ENCODE measurements at places on chromosomes 12 and 14.
A peak's percentile ranks its signal among the peaks of the same experiment; 100 is the strongest.

DNA sequence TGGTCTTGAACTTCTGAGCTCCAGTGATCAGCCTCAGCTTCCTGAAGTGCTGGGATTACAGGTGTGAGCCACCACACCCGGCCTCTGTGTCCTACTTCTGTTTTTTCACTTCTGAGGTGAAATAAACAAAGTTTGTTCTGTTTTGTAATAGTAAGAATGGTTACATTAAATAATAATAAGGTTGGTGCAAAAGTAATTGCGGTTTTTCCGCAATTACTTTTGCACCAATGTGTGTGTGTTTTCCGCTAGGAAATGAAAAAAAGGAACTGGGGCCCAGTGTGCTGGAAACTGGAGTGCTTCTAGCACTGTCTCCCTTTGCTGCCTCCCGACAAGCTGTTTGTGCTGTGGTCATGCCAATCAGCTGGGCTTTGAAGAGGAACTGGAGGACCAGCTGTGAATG lies 140.9 kb downstream of the NTS start:
- DNase-seq: no peak

- no peak for DNase-seq
Observed at GRCh38 chr12:7101047-7101693, 7.8 kb downstream of the C1RL start.

GRCh38 chr12:115950959-115951358 lies 326.5 kb downstream of the MED13L start:
- no peak for DNase-seq

- DNase-seq: no peak
Observed at GRCh38 chr12:10361622-10362021, 28.2 kb downstream of the KLRK1 start.

DNA sequence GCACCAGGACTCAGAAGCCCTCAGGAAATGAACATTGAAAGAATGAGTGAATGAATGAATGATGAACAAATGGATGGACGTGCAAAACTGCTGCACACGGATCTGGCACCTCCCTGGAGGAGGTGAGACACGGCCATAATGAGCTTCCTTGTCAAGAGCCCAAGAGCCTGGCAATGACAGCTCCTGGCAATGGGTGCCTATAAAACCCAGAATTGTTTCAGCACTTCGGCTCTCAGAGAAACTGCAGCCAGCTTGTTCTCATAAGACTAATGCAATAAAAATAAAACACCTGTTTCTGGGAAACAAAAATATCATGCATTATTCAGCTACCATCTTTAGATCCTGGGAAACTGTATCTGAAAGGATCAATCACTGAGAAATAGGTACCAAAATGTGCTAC lies 200.5 kb upstream of the SFSWAP start:
- no peak for DNase-seq

DNA sequence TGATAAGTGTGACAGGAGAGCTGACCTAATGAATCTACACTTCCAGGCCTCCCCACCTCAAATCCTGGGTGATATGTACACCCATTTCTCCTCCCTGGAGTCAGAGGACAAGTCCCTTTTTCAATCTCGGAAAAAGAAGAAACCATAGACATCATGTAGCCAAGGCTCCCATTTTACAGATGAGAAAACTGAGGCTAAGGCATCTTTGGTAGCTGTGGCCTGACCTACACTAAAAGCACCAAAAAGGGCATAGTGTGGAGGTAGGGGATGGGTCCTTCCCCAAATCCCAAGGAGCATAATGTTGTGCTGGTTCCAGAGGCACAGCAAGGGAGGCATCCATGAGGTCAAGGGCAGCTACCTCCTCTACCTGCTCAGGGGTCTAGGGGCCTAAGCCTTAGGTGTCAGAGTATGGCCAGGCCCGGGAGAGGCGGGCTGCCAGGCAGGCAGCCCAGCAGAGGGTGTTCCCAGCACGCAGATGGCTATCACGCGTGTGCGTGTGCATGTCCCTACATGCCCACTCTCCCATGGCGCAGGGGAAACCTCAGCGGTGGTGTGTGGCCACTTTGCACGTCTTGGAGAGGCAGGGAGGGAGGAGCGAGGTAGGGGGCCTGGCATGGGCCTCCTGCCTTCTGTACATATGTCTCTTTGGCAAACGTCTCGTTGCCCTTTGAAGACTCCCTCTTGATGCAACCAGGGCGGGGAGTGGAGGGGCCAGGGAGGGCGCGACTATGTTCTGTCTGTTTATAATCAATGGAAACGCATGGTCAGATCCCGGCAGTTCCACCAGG lies 2.5 kb downstream of the PGF start:
- DNase-seq: no peak

- no peak for DNase-seq
Observed at GRCh38 chr12:109778684-109779083, 54.5 kb downstream of the TRPV4 start.

DNA sequence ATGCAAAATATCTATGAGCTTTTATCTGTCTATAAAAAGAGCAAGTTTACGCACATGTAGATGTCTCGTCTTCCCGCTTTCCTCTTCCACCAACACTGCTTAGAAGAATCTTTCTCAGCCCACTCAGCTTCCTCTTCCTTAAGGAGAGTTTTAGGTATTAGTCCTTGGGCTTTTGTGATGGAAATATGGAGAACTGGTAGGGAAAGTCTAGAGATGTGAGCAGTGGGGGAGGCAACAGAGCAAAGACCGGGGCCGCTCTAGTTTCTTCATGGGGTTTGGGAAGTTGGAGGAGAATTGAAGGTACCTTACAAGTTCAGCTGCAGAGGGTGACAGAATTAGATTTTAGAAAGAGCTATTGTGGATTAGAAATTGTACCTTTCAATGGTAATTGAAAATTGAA lies 56.3 kb upstream of the CPNE8 start:
- DNase-seq: no peak

DNA sequence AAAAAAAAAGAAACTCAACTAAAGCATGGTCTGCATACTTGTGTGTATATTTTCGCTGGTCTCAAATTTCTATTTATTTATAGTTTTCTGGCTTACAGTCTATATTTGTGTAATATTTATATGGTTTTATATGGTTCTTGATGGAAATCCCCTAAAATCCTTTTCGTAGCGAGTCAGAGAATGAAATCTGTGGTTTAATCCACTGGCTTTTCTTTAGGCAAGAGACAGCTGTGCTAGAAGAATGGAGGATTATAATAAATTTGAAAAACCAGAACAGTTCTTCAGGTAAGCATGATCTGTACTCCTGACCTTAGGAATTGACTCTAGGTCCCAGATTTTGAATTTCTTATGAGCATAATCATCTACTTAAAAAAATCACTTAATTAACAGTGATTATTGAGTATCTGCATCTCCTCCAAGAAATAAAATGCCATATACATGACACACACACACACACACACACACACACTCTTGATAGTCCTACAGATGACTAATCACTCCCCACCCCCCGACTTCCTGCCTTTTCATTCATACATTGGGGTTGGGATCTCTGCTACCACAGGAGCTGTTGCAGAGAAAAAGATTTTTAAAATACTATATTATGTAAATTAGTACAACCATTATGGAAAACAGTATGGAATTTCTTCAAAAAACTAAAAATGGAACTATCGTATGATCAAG lies 113.4 kb downstream of the CRADD start:
- no peak for DNase-seq

DNA sequence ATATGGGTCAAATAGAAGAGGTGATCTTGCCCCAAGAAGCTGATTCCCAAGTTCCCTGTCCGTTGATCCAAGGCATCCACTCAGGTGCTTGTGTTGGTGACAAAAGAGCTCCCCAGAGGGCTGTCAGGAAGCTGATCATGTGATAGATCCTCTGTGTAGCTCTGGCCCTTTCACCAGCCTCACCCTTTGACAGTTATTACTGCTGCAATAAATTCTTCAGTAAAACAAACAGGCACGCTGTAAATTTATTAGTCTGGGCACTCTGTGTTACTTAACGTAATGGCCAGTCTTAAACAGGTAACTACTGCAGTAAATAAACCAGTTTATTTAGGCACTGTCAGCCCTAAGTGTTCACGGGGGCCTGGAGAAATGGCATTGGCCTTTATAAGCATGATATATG lies 473.9 kb downstream of the BCL11B start:
- DNase-seq: no peak

GRCh38 chr12:129530984-129531383 lies 372.8 kb downstream of the TMEM132D start:
- no peak for DNase-seq

DNA sequence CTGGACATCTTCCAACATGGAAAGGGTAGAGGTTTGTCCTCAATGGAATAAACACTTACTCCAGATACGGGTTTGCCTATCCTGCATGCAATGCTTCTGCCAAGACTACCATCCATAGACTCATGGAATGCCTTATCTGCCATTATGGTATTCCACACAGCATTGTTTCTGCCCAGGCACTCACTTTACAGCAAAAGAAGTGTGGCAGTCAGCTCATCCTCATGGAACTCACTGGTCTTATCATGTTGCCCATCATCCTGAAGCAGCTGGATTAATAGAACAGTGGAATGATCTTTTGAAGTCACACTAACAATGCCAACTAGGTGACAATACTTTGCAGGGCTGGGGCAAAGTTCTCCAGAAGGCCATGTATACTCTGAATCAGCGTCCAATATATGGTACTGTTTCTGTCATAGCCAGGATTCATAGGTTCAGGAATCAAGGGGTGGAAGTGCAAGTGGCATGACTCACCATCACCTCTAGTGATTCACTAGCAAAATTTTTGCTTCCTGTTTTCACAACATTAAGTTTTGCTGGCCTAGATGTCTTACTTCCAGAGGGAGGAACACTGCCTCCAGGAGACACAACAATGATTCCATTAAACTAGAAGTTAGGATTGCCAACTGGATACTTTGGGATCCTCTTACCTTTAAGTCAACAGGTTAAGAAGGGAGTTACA lies 140.4 kb downstream of the SLC35F4 start:
- no peak for DNase-seq

DNA sequence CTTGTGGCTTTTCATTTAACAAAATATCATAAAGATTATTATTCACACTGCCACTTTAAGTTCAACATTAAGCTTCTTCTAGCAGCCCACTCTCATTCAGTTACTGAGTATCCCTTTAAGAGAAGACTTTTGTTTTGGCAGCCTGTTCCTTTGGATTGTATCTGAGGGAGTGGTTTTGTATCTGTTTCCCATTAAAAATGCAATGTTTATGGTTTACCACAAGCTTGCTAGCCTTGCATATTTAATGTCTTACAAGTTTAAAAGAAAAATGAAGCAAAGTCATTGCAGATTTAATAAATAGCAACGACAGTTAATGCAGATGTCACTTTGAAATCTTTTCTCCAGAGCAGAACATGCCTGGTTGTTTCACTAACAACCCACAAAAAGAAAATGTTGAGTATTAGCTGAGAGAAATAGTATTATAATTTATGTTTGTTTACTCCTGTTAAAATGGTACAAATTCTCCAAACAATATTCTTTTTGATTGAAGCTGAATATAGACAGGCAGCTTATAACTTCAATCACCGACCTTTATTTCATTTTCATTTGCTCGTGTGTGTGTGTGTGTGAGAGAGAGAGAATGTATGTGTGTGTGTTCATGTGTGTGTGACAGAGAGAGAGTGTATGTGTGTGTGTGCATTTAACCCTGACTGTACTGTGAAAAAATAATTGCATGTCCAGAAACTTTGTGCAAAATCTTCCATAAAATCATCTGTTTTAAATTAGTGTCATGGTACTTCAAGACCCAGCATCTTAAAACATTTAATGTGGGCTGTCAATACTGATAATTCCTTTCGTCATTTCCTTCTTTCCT lies 1.8 kb downstream of the DCN start:
- DNase-seq: no peak

- DNase-seq: no peak
Observed at GRCh38 chr12:107131832-107132616, 38.7 kb upstream of the CRY1 start.

DNA sequence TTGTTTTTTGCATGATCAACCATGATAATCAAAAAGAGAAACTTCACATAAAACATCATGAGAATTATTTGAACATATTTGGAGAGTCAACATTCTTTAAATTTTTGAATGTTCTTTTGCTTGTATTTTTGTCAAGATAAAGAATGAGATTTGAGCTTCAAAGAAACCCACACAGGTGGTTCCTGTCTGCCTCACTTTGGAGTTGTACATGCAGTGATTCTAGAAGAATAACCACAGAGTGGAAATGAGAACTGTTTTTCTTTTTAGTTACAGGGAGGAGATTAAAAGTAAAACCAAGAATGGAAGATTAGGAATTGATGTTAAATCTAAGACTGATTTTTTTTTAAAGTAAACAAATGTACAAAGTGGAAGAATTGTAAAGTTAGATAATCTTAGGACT lies 2.3 kb upstream of the ZNF705A start:
- no peak for DNase-seq

DNA sequence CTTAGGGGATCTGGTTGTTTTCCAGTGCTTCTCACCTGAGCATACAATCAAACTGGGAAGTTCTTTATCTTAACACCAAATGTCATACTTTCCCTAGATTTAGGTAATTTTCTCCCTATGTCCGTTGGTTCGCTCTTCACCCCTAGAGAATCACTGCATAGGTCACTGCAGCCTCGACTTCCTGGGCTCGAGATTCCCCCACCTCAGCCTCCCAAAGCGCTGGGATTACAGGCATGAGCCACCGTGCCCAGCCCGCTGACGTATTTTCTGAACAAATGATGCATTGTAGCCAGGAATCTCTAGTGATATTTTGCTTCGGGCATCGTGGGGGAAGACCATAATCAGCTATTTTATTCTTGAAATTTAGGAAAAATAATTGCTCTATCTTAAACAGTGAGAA lies 1.1 kb upstream of the RPL41 start:
- DNase-seq: no peak

DNA sequence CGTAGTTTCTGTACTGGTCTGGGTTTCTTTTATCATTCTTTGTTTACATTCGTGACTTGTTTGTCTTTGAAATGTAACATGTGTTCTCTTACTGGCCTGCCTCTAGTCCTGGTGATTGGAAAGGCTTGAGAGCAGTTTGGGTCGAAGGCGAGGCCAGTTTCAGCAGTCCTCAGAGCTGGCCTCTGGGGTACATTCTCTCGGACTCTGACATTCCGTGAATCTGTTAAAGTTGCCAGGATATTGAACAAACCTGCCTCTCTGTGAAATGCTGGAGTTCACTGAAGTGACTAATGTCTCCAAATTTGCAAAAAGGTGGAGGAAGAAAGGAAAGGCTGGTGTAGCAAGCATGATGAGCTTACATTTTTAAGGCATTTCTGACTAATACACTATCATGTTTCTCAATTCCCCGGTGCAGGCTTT lies 1.5 kb downstream of the PLEKHA5 start:
- no peak for DNase-seq

DNA sequence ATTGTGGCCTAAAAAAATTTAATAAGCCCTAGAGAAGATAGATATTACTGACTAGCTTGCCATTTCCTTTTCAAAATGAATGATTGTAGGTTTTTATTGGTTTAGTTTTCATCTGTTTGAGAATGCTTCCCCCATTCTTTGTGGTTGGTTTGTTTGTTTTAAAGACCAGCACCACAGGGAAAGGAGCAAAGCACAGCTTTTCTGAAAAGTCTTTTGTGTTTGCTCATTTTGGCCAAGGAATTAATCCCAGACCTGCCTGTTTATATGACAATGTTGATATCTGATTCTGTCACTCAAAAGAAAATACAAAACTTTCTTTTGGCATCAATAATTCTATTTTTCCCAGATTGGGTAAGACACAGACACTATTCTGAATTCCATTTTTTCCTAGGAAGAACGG lies 312.5 kb upstream of the FLRT2 start:
- no peak for DNase-seq

- no peak for DNase-seq
Observed at GRCh38 chr12:113170926-113171325, 14.4 kb downstream of the DDX54 start.

- peak; percentile 62 for DNase-seq
Observed at GRCh38 chr14:77053046-77053841, 24.7 kb upstream of the IRF2BPL start.

- DNase-seq: no peak
Observed at GRCh38 chr12:23197266-23197665, 572.3 kb downstream of the ETNK1 start.
